ENCODE measurements at places on chromosomes 2 and 18.

- no peak for DNase-seq
Observed at GRCh38 chr18:38466426-38466825, 900.8 kb upstream of the CELF4 start.

GRCh38 chr2:147068071-147068470, 776.8 kb upstream of the ACVR2A start:
- no peak for DNase-seq

GRCh38 chr2:84923009-84923408, 17.6 kb downstream of the TMSB10 start:
- DNase-seq = no peak

- DNase-seq = no peak
Observed at GRCh38 chr2:75416420-75417342, 144.1 kb downstream of the EVA1A start.

DNA sequence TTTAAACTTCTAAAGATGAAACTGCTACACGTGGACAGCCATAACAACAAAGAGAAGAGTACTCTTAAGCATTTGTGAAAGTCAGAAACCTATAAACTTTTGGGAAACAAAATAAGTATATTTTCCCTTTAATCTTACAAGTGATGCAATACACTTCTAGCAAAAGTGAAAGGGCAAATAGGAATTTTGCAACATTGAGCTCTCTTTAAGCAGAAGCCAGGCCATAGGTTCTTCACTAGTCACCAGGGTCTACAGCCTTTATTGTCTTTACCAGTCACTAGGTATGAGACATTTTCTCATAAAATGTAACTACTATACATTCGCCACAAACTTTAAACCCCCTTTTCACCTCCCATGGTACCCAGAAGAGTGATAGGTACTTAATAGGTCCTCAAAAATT, 37.5 kb downstream of the SCN1A start:
- no peak for DNase-seq

DNA sequence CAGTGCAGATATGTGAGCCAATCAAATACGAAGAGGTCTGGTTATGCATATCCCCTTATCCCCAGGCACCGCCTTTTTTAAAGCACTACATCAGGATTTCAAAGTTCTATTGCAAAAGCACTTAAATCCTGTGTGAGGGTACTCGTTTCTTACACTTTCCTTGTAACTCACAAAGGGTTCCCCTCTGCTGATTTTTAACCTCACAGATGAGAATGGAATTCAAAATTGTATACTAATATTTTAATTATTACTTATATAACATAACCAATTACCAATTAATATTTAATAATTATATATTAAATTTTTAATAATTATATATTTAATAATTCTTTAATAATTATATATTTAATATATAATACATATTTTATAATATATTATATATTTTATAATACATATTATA, 126.2 kb upstream of the MAPRE2 start:
- no peak for DNase-seq

GRCh38 chr2:227674485-227674884, 7.9 kb downstream of the SCYGR5 start:
- no peak for DNase-seq

DNA sequence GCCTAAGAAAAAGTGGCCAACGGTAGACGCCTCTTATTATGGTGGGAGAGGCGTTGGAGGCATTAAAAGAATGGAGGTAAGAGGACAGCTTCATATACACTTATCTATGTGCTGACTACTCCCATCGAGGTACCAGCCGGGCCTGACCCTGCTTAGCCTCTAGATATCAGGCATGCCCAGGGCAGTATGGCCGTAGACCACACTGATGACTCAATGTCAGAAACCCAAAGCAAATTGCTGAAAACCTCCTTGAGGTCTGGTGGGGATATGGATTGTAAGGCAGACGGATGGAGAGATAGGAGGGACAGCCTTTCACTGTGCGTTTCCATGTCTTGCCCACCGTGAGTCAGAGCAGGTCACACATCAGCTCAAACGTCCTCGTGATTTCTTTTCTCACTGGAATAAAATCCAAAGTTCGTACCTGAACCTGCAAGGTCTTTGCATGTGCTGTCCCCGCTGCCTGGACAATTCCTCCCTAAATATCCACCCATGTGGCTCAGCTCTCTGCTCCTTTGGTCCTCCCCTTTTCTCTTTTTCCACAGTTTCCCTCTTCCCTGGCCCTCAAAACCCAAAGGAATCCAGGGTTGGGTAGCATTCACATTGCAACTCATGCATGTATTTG, 168.9 kb downstream of the ANTXR1 start:
- no peak for DNase-seq

DNA sequence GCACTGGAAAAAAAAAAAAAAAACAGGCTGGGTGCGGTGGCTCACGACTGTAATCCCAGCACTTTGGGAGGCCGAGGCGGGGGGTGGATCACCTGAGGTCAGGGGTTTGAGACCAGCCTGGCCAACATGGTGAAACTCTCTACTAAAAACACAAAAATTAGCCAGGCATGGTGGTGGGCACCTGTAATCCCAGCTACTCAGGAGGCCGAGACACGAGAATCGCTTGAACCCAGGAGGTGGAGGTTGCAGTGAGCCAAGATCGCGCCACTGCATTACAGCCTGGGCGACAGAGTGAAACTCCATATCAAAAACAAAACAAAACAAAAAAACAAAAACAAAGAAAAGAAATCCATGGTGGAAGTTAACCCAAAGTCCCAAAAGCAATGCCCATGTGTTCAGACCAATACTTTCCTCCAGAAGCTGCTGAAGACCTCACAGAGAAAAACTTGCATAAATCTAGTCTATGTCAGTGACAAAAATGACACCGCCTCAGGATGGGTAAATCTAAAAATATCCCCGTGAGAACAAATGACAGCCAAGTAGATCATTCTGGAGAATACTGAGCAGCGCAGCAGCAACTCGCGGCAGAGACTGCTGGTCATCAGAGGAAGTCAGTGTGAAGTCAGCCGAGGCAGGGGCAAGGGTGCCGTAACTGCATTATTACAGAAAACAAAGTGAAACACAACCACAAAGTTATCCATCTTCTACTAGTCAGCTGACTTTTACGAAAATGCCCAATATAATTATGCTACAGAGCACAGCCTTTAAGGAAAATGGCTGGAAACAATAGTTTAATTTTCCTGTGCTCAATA, 41.0 kb downstream of the LPIN2 start:
- DNase-seq = no peak

- DNase-seq = no peak
Observed at GRCh38 chr2:98205889-98206288, 118.9 kb downstream of the VWA3B start.

- no peak for DNase-seq
Observed at GRCh38 chr2:219204425-219205164, 2.0 kb upstream of the ZFAND2B start.

- DNase-seq = peak; percentile 82
Observed at GRCh38 chr18:66136039-66136438, 385.2 kb downstream of the CDH7 start.

GRCh38 chr2:216107760-216108159, 1.4 kb upstream of the XRCC5 start:
- peak; percentile 62 for DNase-seq

- no peak for DNase-seq
Observed at GRCh38 chr2:19695706-19696105, 206.1 kb downstream of the TTC32 start.

DNA sequence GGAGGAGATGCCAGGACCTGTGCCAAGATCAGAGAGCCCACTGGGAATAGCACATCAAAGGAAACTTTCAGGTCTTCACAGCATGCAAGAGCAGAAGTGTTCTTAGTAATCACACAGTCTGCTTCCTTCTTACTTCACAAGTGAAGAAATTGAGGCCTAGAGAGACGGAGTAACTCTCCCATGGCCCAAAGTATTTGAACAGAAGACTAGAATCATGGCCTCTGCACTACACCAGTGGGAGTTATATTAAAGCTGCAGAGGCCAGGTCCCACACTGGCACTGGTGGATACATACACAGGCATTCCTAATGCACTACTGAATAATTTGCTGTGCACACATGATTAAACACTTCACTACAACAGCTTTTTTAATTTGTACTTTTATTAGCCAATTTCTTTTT, 107.6 kb upstream of the RMP24 start:
- DNase-seq = no peak

GRCh38 chr2:229335877-229336346, 64.8 kb upstream of the PID1 start:
- DNase-seq = no peak

DNA sequence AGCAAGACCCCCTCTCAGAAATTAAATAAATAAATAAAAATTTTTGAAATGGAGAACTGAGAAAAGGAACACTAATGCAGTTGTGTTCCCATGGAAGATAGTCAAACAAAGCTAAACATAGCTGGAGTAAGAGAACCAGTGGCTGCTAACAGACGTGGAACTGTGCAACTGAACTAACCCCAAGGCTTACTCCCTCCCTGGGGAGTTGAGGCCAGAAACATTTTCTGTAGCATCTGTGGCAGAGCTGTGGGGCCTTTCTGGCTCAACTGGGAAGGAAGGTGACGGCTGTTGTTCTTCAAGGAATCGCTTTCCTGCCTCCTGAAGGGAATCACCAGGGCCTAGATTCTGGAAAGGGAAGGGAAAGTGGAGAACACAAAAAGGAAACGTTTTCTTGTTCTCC, 53.9 kb upstream of the B3GNT2 start:
- no peak for DNase-seq

DNA sequence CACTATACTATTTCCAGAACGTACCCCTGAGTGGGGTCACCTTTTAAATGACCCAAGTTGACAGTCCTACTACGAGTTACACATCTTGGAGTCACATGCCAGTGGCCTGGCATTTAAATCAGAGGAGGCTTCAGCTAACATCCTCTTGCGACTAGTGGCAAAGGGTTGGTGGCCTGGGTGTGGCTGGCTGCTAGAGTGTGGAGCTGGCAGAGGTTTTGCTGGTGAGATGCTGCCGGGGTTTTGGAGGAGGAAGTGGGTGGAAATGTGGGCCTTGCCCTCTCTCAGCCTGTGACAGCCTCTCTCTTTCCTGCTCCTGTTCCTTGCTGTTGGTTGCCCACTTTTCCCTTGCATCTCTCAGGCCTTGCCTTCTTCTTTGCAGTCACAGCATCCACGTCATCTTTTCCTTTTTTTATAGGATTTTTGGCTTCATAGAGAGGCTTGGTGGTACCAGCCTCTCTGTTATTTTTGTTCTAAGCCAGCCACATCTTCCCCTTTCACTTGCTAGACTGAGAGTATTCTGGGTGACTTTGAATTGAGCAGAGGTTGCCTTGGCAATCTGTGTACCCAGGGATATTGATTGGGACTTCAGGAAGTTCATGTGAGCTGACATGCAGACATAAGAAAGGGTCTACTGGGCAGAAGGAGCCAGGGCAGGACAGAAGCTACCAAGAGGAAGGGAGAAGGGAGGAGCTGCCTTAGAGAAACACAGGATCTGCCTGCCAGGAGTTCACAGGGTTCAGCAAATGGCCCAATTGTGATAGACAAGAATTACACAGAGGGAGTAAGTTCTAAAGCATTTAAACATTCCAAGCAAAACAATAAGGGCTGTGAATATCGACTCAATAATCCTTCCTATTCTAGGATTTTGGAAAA, 55.4 kb downstream of the CDC42EP3 start:
- no peak for DNase-seq

- no peak for DNase-seq
Observed at GRCh38 chr2:141027221-141027620, 1103.6 kb downstream of the LRP1B start.

GRCh38 chr2:100599566-100599965, 36.8 kb downstream of the PDCL3 start:
- no peak for DNase-seq

All from NCI-H2227 treated with DMSO at 0.1 percent for 48 hours (cell line).